ENCODE measurements at places on chromosomes 4 and X.

DNA sequence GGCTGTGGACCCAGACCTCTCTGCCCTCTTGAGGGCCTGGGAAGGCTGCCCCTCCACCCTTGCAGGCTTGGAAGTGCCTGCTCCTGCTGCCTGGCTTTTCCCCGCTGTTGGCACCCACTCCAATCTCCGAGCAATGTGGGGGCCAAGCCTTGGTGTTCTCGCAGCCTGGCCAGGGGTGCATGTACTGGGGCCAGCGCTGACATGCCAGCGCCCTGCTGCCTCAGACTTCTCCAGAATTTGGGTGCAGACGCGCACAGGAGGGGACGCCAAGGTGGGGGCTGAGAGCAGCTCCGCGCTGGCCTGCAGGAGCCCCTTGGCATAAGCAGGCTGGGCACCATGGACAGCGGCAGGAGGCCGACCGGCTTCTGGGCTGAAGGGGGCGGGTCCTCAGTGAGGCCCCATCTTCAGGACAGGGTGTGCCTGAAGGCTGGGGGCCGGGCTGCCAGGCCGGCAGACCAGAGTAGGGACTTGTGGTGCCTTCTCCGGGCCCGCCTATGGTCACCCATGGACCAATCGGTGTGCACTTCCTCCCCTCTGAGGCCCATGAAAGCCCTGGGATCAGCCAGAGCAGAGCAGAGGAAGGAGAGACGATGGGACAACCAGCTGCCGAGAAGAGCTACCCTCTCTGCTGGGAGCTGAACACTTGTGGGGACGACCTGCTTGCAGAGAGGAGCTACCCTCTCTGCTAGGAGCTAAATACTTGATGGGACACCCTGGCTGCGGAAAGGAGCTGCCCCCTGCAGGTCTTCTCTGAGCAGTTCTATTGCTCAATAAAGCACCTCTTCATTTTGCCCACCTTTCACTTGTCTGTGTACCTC is 118.3 kb downstream of the DNAAF6 start:
- DNase-seq = no peak

- DNase-seq = no peak
Observed at GRCh38 chr4:54657551-54658251, at the start of gene KIT. Gene KIT (plus strand): TSS chr4:54657957. CDS start chr4:54658015, 58 bp downstream.

DNA sequence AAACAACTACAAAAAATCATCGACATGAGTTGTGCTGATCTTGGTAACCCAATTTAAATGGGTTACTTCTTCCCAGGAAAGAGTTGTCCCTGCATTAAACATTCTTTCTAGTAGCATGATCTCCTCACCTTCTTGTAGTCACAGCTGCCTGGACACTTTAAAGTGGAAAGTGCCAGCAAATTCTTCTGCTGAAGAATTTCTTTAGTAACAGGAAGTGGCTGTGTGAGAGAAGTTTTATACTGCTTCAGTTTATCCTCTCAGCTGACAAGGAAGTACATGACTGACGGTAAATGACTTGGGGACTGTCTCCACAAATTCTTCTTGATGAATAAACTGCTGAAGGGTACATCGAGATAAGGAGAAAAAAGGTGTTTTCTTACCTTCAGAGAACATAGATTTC is 18.2 kb upstream of the TNIP3 start:
- DNase-seq = no peak

GRCh38 chr4:59553721-59554091 is 1646.4 kb upstream of the ADGRL3 start:
- DNase-seq = no peak

DNA sequence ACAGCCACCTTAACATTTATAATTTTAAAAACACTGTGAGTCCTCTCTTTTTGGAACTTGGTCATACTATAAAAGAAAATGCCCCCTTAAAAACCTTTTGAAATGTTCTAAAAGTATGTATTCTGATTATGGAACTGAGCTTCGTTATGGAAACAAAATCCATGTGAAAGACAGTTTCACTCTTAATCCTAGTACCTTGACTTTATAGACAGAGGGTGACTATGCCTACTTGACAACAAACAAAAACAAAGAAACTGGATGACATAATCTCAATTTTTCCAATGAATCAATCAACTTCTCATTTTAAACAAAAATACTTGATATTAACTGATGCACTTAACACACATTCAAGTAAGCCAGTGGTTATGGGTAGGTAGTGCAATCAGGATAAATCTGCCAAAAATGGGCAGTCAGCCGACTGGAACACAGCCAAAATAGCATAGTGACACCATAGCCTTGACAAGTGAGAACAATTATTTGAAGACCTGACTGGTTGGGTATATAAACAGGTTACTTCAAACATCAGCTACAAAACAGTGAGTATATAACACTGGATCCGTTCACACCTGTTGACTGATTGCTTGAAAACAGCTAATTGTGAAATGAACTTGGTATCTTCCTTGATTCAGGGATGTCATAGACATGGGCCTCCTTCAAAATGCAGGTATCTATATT is 265.5 kb downstream of the PPP3CA start:
- no peak for DNase-seq

- no peak for DNase-seq
Observed at GRCh38 chr4:165011403-165011802, 20.4 kb upstream of the TRIM60 start.

- no peak for DNase-seq
Observed at GRCh38 chr4:8534611-8535010, 45.6 kb upstream of the GPR78 start.

DNA sequence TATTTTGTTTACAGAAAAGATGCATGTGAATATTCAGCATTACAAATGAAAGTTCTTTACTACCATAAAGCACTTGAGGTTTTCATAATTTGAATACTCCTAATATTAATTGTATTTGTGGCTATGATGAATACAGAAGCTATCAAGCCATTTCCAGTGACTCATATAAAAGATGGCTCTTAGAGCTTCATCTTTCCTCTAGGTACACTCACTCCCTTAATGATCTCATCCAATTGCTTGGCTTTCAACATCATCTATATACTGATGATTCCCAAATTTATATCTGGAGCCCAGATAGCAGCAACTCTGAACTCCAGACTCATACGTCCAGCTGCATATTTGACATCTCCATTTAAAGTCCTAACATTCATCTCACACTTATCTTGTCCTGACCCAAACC is 183.4 kb upstream of the FAM241A start:
- no peak for DNase-seq

GRCh38 chr4:184317234-184317918 is 99.7 kb upstream of the ENPP6 start:
- DNase-seq = no peak

DNA sequence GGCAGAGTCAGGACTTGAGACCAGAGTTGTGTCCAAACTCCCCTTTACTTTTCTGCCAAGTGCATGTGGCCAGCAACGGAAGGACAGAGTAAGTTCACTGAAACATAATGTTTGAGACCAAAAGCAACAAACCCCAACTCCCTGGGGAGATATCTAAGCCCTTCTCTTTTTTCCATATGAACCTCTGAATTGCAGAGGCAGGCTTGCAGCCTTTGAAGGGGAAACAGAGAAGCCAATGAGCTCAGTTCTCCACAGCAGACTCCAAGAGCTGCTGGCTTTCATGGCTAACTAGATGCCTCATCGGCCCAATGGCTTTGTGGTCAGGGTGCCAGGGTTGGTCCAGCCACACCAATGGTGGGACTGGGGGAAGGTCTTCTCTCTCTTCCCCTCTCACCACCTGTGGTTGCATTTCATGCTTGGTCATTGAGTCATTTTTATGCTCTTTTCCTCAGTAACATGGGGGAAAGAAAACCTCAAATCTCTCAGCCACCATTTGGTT is 34.0 kb downstream of the STARD8 start:
- no peak for DNase-seq

- no peak for DNase-seq
Observed at GRCh38 chr4:178395798-178396197, 953.6 kb upstream of the AGA start.

- no peak for DNase-seq
Observed at GRCh38 chr4:141486375-141486997, 149.9 kb upstream of the IL15 start.
